ENCODE measurements at places on chromosomes 1 and 21. TPM values are rescaled to one million over a fixed set of nuclear protein-coding genes. Genes with fewer than 3 reads are reported as not detected.
A peak's percentile ranks its signal among the peaks of the same experiment; 100 is the strongest.

The ABCA4 gene
- total RNA-seq = not detected

The NLRP3 gene
- total RNA-seq = 2.6 TPM

The THEM5 gene
- not detected for total RNA-seq

The TUT4 gene
- total RNA-seq = 178 TPM

The LAD1 gene
- total RNA-seq = not detected

The ESRRG gene
- total RNA-seq = not detected

The THEMIS2 gene
- total RNA-seq = 57.9 TPM

The BTBD19 gene
- 6.5 TPM for total RNA-seq

The ZNF683 gene
- total RNA-seq = 2.4 TPM

DNA sequence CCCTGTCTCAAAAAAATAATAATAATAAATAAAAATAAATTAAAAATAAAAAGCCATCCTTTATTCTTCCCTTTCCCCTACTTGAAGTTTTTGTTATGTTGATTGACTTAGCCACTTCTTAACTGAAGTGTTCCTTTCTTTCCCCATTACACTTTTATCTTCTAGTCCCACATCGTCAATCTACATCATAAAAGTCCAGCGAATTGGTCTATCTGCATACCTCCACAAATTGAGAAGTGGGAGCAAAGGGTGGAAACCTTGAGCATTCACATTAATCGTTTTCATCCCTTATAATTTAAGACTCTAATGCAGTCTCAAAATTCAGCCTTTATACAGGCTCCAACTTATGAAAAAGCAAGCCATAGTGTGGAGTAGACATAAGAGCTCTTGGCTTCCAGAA is 6.5 kb upstream of the ZYG11A start:
- no peak for DNase-seq

DNA sequence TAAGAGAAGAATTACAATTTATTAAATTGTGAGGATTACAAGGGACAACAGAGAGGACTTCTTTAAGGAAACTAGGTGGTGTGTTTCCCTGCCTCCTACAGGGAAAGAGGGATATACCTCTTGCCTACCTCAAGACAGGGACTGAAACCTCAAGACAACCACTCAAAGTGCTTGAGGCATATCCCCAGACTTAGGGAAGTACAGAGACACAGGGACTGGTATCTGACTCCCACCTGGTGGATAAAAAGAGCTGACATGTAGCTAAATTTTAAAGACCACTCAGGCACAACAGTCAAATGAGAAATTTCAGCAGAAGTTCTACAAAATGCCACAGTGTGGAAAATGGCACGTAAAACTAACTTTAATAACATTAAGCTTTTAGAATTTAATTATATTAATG is 21.3 kb downstream of the DENND2C start:
- no peak for DNase-seq

GRCh38 chr1:205236526-205236925 is 8.8 kb downstream of the TMCC2 start:
- DNase-seq = no peak

GRCh38 chr1:57019236-57019839 is 53.5 kb upstream of the C8B start:
- no peak for DNase-seq

GRCh38 chr1:217674028-217674729 is 43.0 kb downstream of the SPATA17 start:
- DNase-seq = no peak

DNA sequence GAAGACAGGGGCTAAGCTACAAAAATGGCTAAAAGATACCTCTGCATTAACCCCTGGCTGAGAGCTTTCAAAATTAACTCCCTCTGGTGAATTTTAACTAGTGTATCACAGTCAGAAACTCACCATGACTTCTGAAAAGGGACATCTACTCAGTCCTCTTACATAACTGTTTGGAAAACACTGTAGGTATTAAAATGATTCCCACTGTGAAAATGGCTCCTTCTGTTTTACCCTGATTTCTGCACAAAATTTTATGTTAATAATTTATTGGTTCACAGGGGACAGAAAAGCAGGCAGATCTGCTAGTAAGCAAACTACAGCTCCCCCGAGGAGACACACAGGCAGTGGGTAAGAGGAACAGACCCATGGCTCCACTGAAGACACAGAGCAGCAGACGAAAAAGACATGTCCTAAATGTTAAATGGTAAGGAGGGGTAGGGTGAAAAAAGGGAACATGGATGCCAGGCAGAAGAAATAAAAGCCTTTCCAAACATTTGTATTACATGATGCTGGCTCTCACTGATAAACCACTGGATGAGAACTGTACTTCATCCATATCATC is 111.7 kb downstream of the SLC45A1 start:
- no peak for DNase-seq

DNA sequence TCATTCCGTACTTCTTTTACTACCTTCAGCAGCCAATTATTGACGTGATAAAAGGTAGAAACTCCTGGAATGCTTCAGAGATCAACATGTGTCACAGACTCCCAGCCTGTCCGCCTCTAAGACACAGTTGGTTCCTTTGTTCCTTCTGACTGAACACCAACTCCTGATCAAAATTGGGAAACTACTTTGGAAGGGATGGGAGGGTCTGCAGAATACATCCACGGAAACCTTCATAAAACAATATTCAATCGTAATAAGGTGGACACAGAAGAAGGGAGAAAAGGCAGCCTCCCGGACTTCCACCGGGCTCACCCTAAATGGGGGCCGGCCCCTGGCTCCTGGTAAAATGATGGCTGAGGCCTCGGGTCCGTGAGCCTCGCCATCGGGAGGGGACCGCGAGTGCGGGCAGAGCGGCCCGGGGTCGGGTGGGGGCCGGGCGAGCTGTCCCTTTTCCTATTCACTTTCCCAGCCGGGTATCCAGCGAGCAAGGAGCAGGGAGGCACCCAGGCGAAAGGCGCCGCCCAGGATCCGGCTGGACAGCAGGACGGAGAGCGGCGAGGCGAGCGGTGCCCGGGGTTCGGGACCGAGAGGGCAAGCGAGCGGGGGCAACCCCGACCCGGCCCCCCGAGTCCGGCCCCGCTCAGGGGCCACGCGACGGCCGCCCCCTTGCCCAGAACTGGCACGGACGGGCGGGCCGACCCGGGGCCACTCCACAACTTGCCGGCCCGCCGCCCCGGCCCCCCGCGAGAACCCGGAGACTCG is 805 bp downstream of the NRIP1 start:
- DNase-seq = no peak

GRCh38 chr21:41775149-41775472 is 8.3 kb upstream of the RIPK4 start:
- no peak for DNase-seq

GRCh38 chr1:240282061-240282830 is 190.6 kb downstream of the FMN2 start:
- DNase-seq = no peak

DNA sequence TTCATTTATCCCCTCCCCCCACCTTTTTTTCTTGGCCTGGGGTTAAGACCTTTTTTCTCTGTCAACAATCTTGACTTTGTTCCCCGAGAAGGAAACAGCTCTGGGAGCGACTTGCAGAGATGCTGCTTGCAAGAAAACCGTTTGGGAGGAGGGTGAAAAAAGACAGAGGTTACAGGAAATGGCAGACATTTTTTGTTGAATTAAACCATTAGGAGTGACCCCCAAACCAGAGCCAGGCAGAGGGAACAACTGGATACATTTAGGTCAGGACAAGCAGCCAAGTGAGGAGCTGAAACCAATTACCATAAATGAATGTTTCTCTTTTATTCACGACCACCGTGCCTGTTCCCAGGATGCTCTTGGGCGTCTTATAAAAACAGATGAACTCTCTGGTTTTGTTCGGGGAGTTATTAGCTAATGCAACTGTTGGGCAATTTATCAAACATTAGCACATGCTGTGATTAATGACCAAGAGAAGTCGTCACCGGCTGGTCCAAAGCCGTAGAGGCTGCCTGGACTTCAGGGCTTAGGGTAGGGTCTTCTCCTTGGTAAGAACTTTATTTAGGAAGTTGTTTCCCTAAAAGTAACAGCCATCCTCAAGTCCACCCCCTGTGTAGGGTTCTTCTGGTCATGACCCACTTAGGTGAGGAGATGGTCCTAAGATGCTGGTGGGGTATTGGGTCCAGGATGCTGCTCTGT is 141.0 kb downstream of the FOXD2 start:
- DNase-seq = no peak

- no peak for DNase-seq
Measured at GRCh38 chr21:18049461-18049860, 195.2 kb upstream of the CHODL start.

GRCh38 chr1:172390683-172391551 is 29.6 kb upstream of the C1orf105 start:
- no peak for DNase-seq

GRCh38 chr1:42936309-42937078 is 22.2 kb downstream of the SLC2A1 start:
- DNase-seq = no peak

DNA sequence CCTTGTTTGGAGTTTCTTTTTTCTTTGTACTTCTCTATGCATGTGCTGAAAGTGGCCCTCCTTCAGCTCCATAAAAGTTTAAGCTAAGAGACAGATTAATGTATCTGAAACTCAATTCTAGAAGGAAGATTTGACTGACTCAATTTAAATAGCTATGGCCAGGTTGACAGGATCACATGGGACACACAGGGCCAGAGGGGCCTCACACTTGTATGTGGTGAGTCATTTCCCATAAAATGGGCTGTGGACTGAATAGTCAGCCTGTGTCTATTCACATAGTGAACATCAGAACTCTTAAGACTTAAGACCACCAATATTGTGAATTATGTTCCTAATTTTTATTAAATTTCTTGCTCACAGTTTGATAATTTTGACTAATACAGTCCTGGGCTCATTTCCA is 45.7 kb upstream of the DEPDC1 start:
- DNase-seq = no peak

DNA sequence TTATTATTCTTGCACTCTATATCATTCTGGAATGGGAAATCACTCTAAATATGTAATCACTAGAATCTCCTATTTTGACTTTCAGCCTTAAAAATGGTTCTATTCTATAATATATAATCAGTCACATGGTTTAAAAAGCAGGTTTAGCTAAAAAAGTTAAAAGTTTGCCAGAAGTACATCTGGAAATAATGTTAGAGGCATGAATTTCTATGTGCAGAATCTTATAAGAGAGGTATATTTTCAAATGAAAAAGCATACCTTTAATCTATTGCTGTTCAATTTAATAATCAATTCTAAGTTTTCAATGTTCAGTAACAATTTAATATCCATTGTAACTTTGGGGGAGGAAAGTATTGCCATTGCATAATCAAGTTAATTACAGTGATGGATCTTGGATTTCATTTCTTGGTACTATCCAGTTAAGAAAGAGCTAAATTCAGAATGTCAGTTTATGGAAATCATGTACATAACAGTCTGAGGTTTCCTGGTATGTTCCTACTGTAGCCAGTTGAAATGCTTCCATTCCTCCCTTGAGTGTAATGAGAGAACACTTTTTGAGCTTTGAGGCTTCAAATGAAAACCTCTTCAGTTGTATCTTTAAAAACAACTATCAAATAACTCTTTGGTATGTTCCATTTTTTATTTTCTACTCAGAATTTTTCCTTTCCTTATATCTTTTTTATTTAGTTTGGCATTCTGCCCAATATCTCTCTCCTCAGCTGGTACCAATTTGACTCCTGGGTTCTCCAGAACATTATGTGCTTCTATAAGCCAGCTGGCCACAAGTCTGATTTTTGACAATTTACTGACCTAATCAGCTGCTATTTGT is 175.7 kb upstream of the COL11A1 start:
- DNase-seq = no peak

DNA sequence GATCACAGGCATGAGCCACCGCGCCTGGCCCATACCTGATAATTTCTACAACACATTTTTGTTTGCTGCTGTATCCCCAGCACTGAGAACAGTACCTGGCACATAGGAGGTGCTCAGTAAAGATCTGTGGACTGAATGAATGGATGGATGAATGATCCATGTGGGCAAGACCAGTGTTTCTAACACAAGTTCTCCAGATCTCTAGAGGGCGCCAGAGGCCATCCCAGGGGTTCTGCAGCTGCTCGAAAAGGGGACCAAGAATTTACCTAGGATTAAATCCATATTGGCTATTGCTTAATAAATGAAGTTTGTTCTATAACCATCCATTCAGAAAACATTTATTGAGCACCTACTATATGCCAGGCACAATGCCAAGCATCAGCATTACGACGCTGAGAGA is 167.7 kb downstream of the ACTL8 start:
- DNase-seq = peak; percentile 15

DNA sequence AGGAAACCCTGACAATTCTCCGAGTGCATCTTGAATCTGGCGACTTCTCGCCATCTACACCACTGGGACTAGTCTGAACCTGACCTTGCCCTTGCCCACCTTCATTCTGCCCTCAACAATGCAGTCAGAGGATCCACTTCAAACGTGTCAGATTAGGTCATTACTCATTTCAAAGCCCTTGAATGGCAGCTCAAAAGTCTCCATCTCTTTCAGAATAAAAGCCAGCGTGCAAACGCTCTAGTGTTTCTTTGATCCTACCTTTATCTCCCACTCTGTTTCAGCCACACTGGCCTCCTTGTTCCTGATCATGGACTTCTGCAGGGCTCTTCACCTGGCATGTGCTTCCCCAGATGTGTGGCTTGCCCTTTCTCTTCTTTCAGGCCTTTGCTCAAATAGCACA is 31.3 kb downstream of the SLC30A1 start:
- DNase-seq = no peak

DNA sequence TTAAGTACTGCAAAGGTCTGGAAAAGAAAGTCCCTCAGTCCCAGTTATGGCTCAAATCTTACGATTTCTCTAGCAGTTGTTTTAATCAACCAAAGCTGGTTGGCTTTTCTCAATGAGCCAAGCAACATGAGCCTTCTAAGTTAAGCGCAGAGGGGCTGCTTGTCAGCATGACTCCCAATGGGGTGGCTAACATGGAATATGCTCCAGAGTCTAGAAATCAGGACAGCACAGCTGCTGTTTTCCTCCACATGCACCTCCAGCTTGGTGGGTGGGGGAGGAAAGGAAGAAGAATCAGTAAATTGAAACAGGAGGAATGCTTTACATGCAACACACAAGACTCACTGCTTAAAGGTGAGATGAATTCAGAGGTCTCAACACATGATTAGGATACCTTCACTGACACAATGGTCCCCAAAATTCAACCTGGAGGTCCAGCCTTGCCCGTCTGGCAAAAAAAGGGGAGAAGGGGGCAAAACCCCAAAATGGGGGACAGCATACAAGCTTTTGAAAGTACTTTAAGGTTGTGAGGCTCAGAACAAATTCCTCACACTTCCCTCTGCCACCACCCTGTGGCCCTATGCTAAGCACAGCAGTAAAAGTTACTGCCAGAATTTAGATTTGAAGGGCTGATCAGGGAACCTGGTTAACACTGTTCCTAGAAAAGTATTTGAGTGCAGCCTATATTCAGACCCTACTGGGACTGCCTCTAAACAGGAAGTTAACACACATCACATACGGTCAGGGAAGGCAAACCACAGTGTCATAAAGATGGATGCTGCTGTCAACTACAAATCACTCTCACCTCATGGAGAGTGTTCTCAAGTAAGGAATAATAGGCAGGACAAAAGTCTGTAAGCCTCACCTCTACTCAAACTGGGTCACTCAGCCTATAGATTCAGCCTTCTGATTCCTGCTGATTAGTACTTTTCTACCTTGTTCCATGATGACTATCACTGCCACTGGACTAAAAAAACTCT is 2.6 kb downstream of the GATAD2B start:
- DNase-seq = peak; percentile 31

- no peak for DNase-seq
Measured at GRCh38 chr1:161299347-161299746, 10.4 kb downstream of the MPZ start.

Measured in naive thymus-derived CD8-positive, alpha-beta T cell (primary cell).